Epithelial cell of proximal tubule (primary cell): ENCODE measurements at places on chromosomes 2 and 18.

- DNase-seq = no peak
Observed at GRCh38 chr2:108354136-108354535, 23.6 kb upstream of the SULT1C4 start.

GRCh38 chr2:236758406-236758805 is 188.8 kb downstream of the ACKR3 start:
- no peak for DNase-seq

- no peak for DNase-seq
Observed at GRCh38 chr2:113111823-113112287, 15.5 kb upstream of the IL1RN start.

DNA sequence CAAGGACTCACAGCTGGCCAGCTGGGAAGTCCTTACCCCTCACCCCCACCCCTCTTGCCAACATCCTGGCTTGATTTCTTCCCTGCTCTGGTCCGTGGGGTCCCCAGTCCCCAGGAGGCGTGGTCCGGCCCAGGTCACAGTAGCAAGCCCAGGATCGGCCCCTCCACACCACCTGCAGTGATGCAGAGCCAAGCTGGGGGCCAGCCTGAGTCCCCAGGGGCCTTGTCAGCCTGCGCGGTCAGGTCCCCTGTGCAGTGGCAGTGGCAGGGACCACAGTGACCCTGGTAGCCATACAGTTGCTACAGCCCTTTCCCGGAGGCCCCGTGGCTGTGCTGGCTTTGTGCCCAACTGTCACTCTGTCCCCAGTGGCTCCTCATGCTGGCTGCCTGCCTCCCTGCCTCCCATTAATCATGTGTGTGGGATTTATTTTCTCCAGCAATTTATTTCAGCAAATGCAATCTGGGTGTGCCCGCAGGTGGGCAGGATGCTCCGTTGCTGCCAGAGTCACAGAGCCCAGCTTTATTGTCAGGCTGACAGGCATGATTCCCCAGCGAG is 8.8 kb upstream of the PRSS56 start:
- DNase-seq = no peak

DNA sequence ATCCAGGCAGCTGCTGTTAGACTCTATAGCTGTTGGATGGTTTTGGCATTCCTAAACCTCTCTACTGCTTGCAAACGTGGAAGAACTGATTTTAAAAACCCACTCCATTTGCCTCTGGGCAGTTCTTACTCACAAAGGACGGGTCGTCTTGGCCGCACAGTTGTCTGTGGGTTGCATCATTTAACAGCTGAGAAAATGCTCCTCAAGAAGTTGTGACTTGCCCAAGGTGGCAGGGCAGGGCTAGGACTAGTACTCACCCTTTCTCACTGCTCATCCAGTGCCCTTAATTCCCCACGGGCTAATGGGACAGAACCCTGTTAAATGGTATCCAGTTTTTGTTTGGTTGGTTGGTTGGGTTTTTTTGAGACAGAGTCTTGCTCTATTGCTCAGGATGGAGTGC is 997 bp upstream of the DRC1 start:
- no peak for DNase-seq

- DNase-seq = no peak
Observed at GRCh38 chr2:190599546-190600220, 49.2 kb upstream of the NAB1 start.

GRCh38 chr18:32588191-32588590 is 117.5 kb upstream of the GAREM1 start:
- no peak for DNase-seq

DNA sequence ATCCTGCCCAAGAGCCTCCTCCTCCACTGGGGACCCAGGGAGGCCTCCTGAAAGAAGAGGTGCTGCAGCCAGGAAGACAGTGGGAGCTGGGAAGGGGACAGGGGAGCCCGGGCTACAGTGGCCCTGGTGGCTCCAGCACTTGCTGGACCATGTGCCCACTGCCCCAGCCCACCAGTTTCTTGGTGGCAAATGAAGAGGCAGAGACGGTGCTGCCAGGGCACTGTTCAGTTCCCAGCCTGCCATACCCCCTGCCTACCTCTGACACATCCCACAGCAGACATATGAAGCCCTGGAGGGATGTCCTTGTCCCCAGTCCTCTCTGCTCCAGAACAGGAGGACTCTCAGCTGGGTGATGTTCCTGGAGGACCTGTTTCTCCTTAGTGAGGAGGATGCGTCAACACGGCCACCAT is 3.7 kb downstream of the RAMP1 start:
- DNase-seq = no peak

DNA sequence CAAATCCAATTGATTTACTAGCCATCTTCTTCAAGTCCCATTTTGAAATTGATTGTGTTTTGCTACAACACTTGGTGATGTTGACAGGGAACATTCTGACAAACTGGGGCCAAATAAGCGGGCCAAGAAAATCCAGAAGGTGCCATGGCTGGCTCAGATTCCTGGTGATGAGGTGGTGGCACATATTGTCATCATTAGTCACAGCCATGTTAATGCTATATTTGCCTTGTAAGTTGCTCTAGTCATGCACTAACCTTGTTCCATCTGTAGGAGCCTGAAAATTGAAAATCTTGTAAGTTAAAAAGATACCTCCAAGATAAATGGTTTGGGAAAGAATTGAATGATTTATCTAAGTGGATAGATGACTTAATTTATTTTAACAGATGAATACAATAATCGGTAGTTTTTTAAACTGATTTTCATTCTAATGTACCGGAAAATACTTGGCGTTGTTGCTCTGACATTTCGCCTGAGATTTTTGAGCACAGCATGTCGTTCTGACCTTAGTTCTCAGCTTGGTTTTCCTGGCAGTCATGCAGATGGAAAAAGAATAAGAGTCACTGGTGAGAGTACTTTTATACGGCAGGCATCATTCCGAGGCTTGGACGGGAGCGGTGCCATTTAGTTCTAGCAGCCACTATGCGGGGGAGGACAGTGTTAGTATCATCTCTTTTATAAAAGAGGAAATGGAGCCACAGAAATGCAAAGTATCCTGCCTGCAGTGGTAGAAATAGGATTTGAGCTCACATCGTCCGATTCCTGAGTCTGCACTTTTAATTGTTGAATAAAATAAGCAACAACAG is 133.9 kb downstream of the ZNF532 start:
- no peak for DNase-seq

DNA sequence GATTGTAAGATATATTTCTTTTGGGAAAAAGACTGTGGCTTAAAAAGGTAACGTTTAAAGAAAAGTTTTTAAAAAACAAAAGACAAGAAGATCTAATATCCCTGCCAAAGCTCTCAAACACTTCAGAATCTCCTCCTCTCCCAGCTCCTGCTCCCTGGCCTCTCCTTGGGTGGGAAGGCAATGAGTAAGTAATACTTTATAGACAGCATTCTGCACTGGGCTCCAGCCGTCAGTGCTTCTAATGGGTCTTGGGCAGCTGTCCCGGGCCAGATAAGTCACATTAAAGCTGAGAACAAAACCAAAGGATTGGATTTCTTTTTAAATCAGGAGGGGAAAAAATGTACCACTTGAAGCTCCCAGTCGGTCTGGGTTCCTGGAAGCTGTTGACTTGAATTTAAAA is 133.7 kb downstream of the ALPK2 start:
- DNase-seq = no peak

GRCh38 chr2:219439506-219439905 is 4.9 kb downstream of the SPEG start:
- no peak for DNase-seq

DNA sequence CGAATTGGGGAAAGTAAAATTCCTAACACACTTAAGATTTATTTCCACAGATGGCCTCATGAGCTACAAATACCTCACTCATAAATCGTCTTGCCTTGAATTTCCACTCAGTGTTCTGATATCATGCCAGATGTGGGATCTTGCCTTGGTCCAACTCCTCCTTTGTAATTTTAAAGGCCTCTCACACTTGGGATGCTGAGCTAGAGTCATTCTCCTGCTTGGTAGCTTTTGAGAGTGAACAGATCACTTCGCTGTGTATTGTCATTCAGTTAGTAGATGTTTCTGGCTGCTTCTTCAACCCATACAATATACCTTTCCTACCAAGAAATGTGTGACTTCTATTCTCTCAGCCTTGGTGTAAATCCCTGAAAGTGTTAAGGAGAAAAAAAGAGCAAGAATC is 309.2 kb downstream of the NRXN1 start:
- DNase-seq = no peak
